ENCODE measurements at places on chromosomes 3 and 15.

DNA sequence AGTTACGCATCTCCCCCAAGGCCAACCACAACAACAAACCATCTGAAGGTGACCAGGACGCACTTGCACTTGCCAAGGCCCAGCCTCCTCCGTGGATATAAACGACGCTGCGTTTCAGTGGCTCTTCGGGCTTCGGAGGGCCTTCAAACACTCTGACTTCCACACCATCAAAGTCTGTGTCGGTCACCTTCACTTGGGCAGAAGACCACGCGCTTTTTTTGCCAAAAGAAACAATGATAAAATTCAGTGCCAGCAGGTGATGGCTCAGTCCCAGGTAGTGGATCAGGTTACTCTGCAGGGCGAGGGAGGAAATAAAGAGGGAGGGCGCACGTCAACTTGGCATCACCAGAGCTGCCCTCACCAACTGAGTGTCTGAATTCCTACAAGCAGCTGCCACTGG lies 63.0 kb downstream of the NCEH1 start:
- no peak for DNase-seq

DNA sequence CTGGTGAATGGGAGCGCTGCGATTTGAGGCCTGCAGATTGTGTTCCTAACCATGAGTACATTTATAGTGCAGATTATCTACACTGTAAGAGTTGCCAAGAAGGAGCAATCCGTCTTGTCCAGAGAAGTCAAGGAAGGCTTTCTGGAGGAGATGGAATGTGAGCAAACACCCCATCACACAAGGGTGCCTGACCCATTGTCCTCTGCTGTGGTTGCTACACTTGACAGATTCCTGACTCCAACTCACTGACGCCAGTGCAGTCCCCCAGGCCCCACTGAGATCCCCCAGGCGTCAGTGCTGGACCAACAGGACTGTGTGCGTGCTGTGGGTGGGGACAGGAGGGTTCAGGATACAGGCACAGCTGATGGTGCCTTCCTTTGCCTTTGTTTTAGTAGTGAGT lies 135.9 kb upstream of the TPM1 start:
- DNase-seq, result no peak

GRCh38 chr3:196757876-196758739 lies 18.5 kb downstream of the PAK2 start:
- no peak for DNase-seq

- no peak for DNase-seq
These were observed 507 bp downstream of the SLC12A6 start for GRCh38 chr15:34336991-34337556.

DNA sequence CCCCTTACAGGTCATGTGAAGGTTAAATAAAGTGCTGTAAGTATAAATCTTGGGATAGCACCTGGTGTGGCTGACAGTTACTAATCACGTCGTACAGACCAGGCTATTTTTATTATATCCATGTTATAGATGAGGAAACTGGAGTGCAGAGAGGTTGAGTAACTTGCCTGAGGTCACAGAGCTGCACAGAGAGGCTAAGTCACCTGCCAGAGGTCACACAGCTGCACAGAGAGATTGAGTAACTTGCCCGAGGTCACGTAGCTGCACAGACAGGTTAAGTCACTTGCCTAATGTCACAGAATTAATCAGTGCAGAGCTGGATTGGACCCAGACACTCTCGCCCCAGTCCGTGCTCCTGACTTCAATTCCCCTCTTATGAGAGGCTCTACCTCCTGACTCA lies 171.5 kb downstream of the NUP210 start:
- DNase-seq, result no peak

- DNase-seq, result no peak
These were observed 2.2 kb downstream of the TAGLN3 start for GRCh38 chr3:112000966-112001365.

DNA sequence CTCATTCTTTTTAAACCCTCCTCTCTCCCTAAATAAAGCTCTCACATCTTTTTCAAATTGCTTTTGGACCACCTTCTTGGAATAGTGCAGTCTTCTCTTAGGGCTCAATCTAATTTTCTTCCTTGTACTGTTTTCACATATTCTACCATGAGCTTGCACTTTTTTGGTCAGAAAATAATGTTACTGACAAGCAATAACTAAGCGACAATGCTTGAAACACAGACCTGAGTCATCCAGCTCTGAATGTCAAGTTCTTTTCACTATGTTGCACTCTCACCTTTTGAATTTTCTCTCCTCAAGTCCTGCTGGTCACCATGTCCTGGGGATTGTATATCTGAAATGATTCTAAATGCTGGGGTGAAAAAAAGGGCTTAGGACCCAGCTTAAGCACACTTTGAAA lies 8.9 kb downstream of the TNFAIP8L3 start:
- DNase-seq, result no peak

- no peak for DNase-seq
These were observed 22.5 kb downstream of the SLC41A3 start for GRCh38 chr3:126061301-126062032.

DNA sequence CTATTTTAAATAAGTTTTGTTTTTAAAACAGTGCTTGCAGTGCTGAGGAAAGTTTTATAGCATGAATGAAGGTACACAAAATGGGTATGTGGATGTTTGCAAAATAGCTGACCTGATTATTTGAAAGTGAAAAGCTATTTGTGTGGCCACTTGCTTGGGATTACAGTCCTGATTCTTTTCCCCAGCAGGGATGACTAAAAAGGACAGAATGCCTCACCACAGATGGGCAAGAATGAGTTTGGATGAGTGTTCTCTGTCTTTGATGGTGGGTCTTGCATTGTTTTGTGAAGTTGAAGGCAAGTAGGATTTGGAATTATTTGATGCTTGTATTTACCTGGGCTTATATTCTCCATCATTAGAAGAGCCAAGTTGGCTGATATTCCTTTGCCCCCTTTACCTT lies 48.8 kb upstream of the MEIS2 start:
- DNase-seq, result no peak

DNA sequence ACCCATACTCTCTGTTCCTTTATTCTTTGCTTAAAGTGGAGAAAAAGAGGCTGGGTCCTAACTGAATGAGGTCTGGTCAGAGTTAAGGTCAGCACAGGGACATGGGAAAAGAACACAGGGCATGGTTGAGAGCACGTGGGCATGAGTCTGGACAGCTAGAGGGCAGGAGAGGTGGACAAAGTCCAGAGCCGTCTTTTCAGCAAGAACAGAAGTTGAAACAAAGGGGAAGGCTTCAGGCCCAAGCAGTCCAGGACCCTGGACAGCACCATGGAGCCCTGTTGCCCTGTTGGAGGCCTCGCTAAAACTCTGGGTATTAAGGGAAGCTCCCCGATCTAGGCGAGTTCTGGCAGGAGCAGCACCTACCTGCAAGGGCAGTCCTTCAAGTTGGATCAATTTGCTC lies 50.7 kb downstream of the XYLB start:
- no peak for DNase-seq

GRCh38 chr15:91471468-91471867 lies 371.4 kb downstream of the SV2B start:
- DNase-seq, result no peak

- DNase-seq, result no peak
These were observed 3.0 kb upstream of the IL5RA start for GRCh38 chr3:3113042-3113709.

GRCh38 chr3:163773136-163773535 lies 1305.2 kb downstream of the SI start:
- DNase-seq, result no peak

DNA sequence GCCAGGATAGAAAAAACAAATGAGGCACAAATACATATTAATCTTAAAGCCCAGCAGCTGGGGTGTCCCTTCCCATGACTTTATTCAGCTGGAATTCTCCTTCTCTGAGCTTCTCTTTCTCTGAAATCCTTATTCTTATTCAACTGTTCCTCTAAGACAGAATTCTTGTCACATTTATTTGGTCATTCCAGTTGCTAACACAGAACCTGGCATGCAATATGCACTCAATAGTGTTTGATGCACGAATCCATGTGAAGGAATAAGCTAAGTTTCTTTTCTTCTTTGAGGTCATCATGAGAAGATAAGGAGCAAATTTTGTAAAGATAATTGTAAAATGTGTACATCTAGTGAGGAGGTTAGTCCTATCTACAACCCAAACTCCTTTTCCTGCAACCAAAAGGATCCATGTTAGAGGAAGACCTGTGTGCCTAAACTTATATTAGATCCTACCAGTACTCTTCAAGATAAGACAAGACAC lies 154.2 kb upstream of the KCNMB2 start:
- DNase-seq, result no peak

GRCh38 chr3:127590282-127590592 lies 296 bp downstream of the TPRA1 start:
- no peak for DNase-seq

DNA sequence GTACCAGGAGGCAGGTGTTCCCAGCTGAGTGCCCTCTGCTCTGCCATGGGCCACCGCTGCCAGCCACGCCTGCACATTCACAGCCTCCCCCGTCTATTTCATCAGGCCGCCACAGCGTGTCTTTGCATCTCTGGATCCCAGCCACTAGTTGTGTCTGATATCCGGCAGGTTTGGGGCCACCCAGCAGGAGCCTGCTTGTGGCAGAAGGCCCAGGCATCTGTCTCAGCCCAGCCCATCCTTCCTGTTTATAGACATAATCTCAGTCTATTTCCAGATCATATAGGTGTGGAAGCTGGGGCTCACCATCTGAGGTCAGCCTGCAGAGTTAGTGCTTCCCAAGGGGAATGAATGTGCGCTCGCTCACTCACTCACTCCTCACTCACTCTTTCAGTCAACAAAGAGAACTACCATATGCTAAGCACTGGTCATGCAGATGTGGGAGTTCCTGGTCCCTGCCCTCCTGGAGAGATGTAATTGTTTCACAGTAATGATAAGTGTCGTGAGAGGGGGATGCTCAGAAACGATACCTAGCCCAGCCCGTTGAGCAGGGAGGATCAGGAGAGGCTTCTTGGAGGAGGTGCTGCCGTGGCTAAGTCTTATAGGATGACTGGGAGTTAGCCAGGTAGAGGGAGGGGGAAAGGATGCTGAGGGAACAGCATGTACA lies 60.6 kb downstream of the FGD5 start:
- no peak for DNase-seq

DNA sequence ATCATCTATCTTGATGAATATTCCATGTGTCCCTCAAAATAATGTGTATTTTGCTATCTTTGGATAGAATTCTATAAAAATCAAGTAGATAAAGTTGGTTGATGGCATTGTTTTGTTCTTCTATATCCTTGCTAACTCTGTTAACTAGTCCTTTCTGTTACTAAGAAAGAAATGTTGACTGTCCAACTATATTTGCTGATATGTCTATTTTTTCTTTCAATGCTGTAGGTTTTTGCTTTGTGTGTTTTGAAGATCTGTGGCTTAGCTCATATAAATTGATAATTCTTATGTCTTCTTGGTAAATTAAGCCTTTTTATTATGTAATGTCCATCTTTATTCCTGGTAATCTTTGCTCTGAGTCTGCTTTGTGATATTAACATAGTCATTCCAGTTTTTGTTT lies 70.9 kb downstream of the SUCNR1 start:
- DNase-seq, result no peak

DNA sequence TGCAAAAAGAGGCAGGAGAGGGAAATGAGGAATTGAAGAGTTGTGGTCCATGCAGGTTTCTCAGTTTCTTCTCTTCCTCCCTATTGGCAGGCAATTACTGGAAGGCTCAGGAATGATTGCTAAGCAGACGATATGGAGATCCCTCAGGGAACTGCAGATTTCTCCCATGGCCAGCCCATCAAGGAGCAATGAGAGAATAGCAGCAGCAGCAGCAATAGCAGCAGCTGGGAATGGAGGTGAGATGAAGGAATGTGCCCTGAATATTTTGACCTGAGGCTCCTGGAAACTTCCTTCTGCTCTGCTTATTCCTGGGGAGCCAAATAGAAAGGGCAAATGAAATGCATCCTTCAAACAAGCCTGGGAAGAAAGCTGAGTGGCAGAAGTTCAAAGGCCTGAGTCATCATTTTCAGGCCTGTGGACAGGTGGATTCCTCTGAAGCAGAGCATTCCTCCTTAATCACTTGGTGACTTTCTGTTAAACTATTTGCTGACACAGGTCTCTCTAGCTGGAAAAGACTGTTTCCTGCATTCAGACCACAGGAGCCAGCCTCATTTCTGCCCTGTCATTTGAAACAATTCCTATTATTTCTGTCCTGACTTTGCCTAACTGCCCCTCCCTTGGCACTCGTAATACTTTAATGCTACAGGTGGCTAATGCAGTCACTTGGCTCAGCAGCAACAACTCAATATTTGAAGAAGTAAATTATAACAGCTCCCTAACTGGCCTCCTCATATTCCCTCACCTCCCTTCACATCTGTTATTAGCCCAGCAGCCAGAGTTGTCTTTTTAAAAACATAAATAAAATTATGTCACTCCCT lies 146.9 kb upstream of the GADL1 start:
- DNase-seq, result no peak

DNA sequence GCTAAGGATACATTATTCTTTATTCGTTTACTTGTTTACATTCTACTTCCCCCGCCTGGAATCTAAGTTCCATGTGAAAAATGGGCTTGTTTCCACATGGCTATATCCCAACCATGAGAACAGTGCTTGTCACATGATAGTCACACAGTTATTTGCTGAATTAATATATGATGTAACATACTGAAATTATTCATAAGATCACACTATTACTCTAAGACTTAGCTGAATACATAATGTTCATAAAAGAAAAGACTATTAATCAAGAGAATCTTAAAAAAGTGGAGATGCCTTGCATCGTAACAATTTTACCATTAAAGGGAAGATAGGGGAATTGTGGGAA lies 6.5 kb downstream of the PBRM1 start:
- no peak for DNase-seq

GRCh38 chr3:67876261-67876660 lies 221.8 kb upstream of the SUCLG2 start:
- no peak for DNase-seq

- DNase-seq, result no peak
These were observed 787.7 kb downstream of the MCTP2 start for GRCh38 chr15:95018888-95019545.

- DNase-seq, result no peak
These were observed 6.0 kb downstream of the CCDC12 start for GRCh38 chr3:46970391-46971091.

DNA sequence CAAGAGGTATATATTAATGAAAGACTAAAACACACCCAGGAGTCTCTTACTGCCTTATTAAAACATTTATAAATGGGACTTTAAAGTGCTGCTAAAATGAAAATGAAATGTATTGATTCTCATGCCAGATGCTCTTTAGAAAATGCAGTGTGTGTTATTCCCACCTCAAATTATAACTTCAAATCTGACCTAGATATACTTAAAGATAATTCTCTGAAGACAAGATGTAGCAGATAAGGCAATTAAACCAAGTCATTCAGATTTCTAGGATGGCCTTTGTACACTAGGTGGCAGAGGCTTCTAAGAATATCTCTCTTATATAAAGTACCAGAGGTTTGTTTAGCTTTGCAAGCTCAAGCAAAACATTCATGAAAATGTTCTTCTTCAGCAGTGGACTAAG lies 26.9 kb upstream of the GOLGA8B start:
- no peak for DNase-seq

DNA sequence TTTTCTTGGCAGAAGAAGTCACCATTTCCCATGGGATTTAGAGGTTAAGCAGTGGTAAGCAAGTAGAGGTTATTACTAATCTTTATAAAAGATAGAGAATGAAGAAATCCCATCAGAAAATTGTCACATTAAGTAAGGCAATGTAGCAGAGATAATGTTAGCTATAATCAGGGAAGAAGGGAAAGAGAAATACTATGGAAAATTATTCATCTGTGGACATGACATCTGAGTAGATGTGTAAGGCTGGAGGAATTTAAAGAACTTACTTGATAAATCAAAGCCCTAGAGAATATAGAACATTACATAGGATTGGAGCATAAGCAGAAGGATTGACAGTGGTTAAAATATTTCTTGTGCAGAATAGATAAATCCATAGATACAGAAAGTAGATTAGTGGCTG lies 553.1 kb upstream of the CBLB start:
- DNase-seq, result no peak

Data from stimulated activated CD8-positive, alpha-beta memory T cell treated with anti-CD3 and anti-CD28 coated beads, Interleukin-15, amount 100 ng/mL, for 24 hours (primary cell).